ENCODE measurements at places on chromosomes 2 and 18.

DNA sequence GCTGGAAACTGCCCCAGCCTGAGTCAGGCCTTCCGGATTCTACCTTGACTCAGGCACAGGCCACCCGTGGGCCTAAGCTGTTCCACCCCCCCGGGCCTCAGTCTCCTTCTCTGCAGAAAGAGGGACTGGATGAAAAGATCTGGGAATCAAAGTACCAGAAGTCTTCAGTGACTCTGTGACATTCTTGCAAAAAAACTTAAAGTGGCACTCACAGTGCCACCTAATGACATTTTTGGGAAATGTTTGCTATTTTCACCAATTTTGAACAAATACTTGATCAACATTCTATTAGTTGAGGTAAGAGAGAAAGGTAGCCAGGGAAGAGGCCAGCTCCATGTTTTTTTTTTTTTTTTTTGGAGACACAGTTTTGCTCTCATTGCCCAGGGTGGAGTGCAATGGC, 48.3 kb upstream of the ACAA2 start:
- no peak for DNase-seq

DNA sequence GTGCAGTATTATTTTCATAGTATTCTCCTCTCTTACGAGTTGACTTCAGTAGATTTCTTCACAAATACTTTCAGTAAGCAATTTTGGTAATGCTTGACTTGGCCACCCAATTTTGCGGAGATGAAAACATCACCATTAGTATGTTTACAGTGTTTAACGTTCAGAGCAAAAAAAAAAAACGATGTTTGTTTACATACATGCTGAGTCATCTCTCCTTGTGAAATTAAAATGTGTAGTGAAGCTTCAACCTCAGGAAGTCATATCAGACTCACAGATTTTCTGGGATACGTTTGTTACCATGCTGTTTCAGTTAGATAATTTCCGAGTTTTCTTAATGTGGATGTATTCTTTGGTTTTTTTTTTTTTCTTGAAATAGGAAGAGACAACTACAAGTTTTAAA, 100.1 kb downstream of the CTNNA2 start:
- DNase-seq: no peak

DNA sequence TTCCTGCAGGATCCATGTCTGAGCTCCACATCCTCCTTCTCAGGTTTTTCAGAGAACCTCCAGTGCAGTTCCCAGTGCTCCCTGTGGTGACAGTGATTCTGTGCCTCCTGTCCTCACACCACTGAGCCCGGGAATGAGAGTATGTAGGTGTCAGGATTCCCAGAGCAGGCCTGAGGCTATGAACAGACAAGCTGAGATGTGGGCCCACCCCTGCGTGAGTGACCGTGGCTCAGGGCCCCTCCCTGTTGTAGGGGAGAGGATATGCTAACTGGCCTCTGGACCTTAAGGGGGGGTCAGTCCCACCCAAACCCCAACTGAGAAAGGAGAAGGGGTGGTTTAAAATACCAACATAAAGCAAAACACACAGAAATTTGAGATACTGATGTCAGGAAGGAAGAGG, 104.8 kb upstream of the RAB12 start:
- DNase-seq: peak; percentile 26

GRCh38 chr18:14026199-14026598, 106.0 kb downstream of the ZNF519 start:
- DNase-seq: no peak

- DNase-seq: no peak
Measured at GRCh38 chr18:59621027-59621426, 76.2 kb downstream of the CCBE1 start.

- no peak for DNase-seq
Measured at GRCh38 chr2:71756280-71756906, 303.0 kb downstream of the DYSF start.

- DNase-seq: no peak
Measured at GRCh38 chr2:237307474-237307873, 106.5 kb downstream of the COL6A3 start.

GRCh38 chr2:219631904-219632759, 4.7 kb downstream of the SLC4A3 start:
- peak; percentile 44 for DNase-seq

GRCh38 chr2:49931241-49931640, 776.9 kb upstream of the FSHR start:
- no peak for DNase-seq

- no peak for DNase-seq
Measured at GRCh38 chr2:12579018-12579417, 137.7 kb upstream of the TRIB2 start.

DNA sequence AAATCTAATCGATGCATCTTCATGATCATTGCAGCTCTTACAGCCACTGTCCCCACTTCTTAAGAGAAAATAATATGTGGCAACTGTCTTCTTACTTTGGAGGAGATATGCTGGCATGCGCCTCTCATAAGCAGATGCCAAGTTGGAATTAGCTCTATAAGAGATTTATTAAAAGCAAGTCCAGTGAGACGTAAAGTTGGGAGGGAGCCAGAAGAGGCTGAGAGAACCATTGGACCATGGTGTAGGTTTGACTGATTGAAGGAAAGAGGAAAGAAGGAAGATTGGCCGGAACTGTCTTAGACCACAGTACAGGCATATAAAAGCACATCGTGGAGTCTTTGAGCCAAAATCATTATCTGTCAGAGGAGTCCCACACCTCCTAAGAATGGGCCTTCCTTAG, 265.7 kb upstream of the ZC3H15 start:
- DNase-seq: no peak

DNA sequence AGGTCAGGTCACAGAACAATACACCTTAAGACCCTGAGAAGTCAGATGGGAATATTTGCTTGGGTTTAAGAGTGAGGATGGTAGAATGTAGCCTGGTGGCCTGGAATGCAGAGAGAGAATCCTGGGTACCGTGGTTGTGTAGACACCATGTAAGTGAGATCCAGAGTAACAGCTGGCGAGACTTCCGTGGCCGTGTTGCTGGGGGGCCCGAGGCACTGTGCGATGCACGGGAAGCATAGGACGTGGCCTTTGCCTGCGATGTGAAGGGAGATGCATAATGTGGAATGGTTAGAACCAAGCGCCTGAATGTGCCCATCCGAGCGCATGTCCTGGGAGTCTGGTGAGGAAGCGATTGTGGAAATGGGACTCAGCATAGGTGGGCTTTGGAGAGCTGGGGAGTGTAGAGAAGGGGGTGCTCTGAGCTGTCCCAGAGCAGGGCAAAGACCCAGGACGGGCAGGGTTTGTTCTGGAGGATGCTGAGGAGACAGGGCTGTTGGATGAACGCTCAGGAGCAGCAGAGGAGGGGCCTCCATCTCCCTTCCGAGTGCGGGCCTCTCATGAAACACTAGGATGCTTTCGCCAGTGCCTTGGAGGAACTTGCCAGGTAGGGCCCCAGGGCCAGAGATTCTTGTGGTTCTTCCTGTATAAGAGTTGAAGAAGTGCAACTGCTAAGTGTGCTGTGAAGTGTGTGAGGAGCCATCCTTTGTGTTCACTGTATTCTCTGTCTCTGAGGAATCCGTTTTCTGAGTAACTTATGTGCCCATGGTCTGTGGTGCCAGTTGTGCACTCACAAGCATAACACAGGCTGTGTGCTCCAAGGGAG, 7.1 kb downstream of the RNF144A start:
- peak; percentile 53 for DNase-seq

DNA sequence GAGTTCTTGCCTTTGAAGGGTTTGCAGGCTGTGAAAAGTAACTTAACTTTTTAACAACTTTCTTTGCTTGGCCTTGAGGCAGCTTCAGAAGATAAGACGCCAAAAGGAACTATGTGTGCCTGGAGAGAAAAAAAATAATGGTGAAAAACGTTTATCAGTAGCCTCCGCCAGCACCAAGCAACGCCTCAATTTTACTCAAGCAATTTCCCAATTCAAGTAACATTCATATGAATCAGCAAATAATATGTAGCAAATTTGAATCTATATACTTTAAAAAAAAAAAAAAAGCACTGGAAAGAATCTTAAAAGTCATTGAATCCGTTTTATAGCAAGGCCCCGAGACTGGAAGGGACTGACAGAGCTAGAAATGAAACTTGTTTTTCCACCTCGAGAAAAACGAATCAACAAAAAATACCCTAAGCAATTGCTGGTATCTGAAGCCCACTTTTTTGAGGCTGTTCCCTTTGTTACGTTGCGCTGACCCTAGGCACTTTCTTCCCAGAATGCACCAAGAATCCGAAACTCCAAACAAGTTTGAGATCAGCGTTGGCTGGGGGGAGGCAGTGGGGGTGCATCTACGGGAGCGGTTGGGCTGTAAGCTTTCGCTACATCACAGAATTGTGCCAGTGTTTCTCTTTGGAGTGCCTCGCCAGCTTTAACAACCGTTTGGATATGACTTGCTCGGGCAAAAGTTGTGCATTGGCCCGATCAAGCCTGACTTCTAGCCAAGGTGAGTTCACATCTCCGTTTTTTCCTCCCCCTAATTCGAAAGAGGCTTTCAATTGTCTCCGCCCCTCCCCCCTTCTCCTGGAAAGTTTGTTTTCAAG, 2.7 kb upstream of the TGIF1 start:
- no peak for DNase-seq

GRCh38 chr2:227774011-227774624, 28.4 kb downstream of the SCYGR8 start:
- no peak for DNase-seq

DNA sequence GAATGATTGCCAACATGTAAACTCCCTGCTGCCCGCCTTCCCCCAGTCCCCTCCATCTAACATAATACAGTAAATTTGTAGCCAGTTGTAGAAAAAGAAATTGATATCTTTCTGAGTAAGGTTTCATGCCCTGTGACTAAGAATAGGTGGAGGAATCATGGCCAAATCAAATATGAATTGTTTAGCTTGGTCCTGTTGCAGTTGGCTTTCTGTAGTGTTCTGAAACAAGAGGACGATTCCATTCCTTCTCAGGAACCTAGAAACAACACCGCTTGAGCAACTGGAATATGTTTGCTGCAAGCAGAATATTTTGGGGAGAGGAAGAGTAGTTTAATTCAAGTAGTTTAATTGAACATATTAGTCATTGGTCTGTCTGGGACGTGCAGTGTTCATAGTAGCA, 7.0 kb upstream of the DRC1 start:
- no peak for DNase-seq

GRCh38 chr2:9738535-9739496, 104.5 kb upstream of the TAF1B start:
- peak; percentile 68 for DNase-seq

Measured in activated CD8-positive, alpha-beta memory T cell treated with anti-CD3 and anti-CD28 coated beads for 24 hours (primary cell).